NCI-H1092 (cell line): ENCODE measurements at places on chromosomes 12 and 14.

DNA sequence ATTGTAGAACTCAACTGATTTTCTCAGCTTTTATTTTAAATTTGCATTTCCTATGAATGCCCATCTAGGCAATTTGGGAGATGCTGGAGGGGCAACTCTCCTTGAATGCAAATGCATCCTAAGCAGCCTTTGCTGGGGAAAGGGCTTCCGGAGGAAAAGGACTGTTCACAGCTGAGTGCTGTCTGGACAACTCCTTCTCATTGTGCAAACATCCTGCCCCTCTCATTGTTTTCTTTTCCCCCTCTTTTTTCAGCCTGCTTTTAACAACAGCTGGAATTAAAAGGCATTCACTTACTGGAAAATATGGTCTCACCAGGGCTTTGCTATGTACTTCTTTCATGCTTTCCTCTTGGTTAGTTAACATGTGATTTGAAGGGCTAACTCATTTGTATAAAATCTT lies 397.8 kb downstream of the FUT8 start:
- no peak for DNase-seq

DNA sequence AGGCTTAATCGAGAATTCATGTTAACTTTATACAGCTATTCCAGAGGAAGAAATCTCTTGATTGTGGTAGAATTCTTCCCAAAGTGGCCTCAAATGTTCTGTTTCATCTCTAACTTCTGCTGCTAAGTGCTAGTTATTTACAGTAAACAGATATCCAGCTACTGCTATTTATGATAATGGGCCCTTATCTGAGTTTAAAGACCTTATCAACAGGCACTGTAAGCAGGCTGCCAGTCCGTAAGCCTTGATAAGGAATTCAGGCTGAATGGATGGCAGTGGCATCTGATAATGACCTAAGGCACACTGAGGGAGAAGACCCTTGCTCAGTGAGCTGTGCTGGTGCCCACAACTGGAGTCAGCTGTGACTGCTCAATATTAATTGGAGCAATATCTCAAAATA lies 59.0 kb downstream of the PAX9 start:
- DNase-seq: no peak

DNA sequence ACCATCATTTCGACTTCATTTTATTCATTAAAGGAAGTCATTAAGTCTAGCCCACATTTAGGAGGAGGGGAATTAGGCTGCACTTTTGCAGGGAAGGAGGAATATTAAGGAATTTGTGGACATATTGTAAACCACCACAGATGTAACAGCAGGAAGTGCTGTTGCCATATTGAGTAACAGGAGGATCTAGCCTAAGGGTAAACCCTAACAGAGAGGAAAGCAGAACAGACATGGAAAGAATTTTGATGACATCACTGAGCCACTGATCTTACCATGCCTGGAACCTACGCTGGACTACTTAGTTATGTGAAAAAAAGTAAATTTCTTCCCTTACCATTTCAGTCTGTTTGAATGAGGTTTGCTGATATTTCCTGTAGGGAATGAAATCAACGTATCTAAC lies 100.7 kb upstream of the ATF7IP start:
- no peak for DNase-seq

DNA sequence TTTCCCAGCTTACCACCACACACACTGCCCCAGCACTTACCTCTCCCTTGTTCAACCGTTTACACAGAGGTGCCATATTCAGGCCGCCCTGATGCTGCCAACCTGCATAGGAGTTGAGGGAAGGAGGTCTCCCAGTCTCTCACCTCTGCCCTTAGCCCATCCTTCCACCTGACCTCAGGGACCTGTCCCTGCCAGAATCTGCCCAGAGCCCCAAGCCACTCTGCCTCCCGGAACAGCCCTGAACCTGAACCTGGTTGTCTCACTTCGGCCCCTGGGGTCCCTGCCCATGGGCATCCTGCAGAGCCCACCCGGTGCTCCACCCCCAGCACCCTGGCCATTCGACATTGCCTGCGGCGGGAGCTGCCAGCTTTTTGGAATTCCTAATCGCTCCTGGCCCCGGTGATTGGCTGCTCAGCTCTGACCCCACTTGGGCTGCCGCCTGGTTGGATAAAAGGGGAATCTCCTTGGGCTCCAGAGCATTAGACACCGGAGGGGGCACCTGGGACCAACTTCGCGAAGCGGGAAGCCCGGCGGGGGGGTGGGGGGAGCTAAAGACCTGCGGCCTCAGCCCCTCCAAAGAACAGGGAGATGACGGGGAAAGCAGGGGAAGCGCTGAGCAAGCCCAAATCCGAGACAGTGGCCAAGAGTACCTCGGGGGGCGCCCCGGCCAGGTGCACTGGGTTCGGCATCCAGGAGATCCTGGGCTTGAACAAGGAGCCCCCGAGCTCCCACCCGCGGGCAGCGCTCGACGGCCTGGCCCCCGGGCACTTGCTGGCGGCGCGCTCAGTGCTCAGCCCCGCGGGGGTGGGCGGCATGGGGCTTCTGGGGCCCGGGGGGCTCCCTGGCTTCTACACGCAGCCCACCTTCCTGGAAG lies at the start of gene VSX2:
TSS of gene VSX2 (plus strand) at position 476 of the 874 bp plus-strand sequence. CDS start at position 589, 113 bp downstream.
- DNase-seq: no peak

- DNase-seq: no peak
These were observed 25.5 kb downstream of the ATF7IP start for GRCh38 chr12:14390870-14391530.

- DNase-seq: peak; percentile 14
These were observed 110.6 kb upstream of the TMEM132D start for GRCh38 chr12:130014485-130014807.

- no peak for DNase-seq
These were observed 535.0 kb downstream of the FOXG1 start for GRCh38 chr14:29301571-29301970.

GRCh38 chr14:80425686-80426085 lies 214.4 kb upstream of the DIO2 start:
- DNase-seq: no peak

DNA sequence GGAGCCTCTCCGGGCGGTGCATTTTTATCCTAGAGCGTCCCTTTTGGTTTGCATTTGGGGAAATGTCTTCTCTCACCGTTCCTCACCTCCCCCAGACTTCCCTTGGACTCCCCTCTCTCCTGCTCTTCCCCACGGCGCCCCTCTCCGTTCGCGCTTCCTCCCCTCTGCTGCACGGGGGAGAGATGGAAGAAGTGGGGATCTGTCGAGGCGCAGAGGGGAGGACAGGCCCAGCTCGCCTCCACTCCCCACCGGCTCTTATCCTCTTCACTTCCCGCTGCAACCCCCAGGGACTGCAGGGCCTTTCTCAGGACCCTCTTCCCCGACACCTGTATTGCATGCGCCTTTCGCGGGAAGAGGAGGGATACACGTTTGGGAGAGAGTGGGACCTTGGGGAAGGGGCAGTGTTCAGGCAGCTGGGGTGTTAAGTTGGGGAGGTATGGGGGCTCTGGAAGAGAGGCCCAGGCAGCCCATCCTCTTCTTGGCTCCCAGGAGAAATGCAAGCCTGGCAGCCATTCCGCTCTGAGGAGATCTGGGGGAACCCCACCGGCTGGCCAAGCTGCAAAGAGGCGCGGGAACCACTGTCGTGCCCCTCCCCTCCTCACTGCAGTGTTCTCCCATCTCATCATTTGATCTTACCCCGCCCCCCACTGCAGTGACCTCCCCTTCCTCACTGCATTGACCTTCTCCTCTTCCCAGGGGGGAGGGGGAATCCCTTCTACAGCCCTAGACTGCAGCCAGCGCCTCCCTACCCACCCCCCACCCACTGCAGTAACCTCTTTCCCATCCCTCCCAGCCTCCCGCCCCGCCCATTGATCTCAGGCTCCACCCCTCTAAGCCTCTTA lies 788 bp downstream of the ENO2 start:
- DNase-seq: no peak
